ENCODE measurements at places on chromosomes 16 and 17.

DNA sequence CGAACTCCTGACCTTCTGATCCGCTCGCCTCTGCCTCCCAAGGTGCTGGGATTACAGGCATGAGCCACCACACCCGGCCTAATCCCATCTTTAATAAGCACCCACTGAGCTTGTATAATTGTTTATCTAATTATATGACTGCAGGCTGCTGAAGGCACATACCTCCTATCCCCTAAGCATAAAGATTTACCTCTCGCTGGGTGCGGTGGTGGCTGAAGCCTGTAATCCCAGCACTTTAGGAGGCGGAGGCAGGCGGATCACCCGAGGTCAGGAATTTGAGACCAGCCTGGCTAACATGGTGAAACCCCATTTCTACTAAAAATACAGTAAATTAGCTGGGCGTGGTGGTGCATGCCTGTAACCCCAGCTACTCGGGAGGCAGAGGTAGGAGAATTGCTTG, 20.1 kb upstream of the YWHAE start:
- DNase-seq, result no peak

GRCh38 chr17:64009571-64010402, 10.6 kb downstream of the ICAM2 start:
- DNase-seq, result no peak

DNA sequence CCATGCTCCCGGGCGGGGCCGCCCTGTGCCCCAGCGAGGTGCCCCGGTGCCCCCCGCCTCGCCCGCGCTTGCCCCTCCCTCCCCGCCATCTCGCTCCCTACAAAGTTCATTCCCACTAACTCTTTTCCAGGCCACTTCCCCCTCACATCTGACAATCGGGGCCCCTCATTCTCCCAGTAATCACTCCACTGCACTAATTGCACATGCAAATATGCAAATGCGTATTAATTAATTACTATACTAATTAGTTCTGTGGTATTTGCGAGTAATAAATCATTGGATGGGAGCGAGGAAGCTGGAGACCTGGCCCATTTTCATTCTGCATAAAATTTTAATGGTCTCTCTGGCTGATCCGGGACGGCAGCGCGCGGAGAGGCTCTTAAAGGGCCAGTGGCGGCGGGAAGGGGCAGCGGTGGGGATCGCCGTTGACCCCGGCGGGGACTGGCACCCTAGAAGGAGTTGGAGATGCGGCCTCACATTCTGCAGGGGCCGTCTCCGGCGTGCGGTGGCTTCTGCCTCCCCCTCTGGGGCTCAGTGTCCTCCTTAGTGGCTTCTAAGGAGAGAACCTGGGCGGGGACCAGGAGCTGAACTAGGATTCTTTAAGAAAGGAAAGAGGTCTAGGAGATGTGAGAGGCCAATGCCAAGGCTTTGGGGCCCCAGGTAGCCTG, 8.4 kb upstream of the PPP1R1B start:
- DNase-seq, result no peak

DNA sequence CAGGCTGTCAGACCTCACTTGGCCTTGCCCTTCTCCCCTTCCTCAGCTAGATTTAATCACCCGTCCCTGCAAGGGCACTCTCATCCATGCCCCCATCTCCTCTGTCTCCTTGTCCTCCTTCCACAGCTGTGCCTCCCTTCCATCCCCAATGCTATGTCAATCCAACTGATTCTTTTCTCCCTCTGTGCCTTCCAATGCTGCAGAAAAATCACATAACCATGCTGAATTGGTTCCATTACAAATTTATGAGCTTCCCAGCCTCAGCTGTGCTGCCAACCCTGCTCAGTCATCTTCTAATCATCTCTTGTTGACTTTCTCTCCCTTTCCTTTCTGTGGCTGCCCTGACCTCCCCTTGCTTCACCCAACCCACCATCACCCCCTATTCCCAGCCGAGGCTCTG, 56.3 kb upstream of the PIRT start:
- no peak for DNase-seq

- no peak for DNase-seq
Measured at GRCh38 chr16:48194828-48195556, 39.2 kb upstream of the ABCC12 start.

DNA sequence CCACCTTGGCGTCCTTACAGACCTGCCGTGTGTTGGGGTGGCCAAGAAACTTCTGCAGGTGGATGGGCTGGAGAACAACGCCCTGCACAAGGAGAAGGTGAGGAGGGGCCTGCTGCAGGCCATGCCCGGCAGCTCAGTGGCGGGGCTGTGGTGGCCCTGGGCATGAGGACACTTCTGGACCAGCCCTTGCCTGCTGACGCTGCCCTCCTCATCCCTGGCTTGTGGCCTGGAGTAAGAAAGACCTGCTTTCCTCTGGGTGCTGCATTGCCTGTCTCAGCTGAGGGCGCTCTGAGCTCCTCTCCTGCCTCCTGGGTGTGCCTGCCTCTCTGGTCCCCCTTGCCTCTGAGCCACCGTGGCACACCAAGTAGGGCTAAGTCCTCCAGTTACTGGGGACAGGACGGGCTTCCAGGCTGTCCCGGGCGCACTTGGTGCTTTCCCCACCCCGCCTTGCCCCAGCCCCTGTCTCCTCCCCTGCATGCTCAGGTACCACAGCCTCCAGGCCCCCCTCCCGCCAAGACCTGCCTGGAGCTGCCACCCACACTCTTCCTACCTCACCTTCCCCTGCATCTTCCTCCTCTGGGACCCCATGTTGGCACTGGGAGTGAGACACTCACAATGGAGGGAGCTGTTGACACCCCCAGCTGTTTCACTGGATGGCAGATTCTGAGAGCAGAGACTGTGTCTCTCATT, 8.7 kb downstream of the ENDOV start:
- no peak for DNase-seq
